Right ventricle myocardium inferior (tissue), 1 donor: ENCODE measurements at places on chromosomes 4 and X.

DNA sequence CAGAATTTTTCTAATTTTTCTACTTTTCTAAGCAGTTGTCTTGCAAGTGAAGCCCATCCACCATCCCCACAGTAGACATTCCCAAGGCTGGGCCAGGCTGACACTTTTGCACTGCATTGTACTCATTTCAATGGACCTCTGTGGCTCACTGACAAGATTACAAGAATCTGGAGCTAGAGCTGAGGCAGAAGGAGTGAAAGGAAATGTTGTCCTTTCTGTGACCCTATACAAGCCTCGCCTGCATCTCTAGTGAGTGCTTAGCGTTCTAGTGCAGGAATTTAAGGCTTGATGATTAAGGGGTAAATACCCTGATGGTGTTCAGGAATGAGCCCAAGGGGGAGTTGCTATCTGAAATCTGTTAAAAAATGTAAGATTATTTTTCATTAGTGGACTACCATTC is 6.3 kb downstream of the MAGED1 start:
- no peak for DNase-seq

- DNase-seq, result peak; percentile 48
Measured at GRCh38 chr4:7356667-7357310, 77.9 kb downstream of the PSAPL1 start.

- no peak for DNase-seq
Measured at GRCh38 chr4:67320645-67321044, 224.7 kb downstream of the CENPC start.

GRCh38 chrX:40445691-40446090 is 135.1 kb upstream of the ATP6AP2 start:
- no peak for DNase-seq

- DNase-seq, result no peak
Measured at GRCh38 chr4:150206954-150207353, 128.7 kb downstream of the DCLK2 start.

GRCh38 chr4:180521181-180521580 is 1722.0 kb upstream of the TENM3 start:
- no peak for DNase-seq

DNA sequence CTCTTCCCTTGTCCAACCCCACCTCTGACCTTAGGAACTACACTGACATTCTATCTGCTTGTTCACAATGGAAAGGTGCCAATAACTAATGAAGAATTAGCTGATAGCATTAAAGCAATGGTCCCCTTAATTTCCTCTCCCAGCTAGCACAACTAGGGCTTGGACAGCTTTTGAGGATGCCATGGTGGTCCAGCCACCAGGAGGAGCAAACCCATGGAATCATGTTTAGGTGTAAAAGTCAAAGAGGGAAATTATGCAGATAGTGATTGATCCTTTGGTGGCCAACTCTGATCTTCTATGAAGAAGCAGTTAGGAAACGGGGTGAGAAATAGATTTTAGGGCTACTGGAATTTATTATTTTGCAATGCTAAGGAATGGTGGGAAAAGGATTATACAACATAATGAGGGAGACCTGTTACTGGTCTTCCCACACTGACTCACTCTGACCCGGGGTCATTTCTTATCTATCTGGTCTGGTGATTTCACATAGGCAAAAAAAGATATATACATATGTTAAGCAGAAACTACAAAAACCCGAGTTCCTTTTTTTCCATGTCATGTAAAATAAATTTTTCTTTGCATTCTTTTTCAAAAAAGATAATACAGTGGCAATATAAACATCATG is 45.8 kb upstream of the FBXW7 start:
- DNase-seq, result no peak

DNA sequence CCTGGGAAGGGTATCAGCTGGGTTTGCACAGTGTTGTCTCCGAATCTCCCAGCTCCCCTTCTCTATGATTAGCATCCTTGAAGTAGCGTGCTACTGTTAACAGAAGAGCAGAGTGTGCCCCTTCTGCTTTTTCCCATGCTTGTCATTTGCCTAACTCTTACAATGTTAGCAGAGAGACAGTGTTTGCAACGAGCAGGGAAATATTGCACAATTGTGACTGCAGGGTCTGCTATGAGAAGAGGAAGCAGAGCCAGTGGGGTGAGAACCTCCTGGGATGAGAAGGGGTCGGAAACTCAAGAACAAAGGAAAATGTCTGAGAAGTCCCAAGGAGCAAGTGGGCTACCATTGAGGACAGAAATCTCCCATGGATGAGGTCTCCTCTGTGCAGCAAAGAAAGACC is 7.8 kb upstream of the CHRNA9 start:
- no peak for DNase-seq

DNA sequence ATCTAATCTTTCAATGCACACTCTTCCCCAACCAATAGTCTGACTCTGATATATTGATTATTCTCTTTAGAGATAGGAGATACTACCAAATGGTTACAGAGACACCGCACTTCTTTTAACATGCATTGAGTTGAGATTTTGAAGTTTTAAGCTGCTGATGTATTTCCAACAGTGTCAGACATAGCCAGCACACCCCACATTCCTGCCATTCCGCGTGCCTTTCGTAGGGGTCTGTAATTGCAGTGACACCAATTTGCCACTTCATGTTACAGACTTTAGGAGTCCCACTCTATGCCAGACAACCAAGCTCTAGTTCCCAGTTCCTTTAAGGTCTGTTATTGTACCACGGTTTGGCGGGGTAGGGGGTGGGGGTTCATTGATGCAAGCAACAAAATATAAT is 618.2 kb upstream of the FRG1 start:
- DNase-seq, result no peak

DNA sequence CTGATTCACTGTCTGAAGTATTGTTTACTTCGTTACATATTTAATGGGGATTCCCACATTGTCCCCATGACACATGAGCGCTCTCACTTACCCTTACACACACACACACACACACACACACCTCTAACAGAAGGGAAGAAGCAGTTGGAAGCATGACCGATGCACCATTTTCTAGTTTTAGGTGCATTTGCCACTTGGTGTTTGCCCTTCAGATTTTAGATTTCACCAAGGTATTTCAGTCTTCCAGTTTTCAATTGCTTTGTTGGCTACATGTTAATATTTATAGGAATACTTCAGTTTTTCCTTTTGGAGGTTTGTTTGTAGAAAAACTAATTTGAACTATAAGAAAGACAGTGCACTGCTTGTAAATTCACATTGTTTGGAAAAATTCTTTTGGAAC is 3.1 kb downstream of the POU4F2 start:
- no peak for DNase-seq

GRCh38 chrX:45903781-45904201 is 641.4 kb downstream of the ZNF674 start:
- DNase-seq, result no peak
